ENCODE measurements at places on chromosomes 7 and 10.

GRCh38 chr10:60281792-60282353, 107.8 kb downstream of the ANK3 start:
- DNase-seq = no peak

- no peak for DNase-seq
Measured at GRCh38 chr7:81692146-81692905, 77.5 kb downstream of the HGF start.

- DNase-seq = no peak
Measured at GRCh38 chr7:158749396-158749795, 44.8 kb upstream of the NCAPG2 start.

DNA sequence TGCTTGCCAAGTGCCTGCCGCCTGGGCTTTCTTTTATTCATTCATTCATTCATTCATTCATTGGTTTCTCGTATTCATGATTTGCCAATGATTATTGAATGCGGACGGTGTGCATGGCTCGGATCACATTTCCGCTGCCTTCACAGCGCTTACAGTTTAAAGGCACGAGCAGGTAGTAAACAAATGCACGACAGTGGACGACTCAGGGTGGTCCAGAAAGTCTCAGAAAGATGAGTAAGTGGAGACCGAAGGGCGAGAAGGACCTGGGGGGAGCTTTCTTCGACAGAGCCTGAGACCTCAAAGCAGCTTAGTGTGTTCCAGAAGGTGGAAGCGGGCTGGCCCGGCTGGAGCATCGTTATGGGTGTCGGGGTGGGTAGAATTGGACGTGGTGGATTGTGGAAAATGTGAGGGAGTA, 506 bp downstream of the MCM10 start:
- no peak for DNase-seq

GRCh38 chr10:92239600-92240288, 51.1 kb downstream of the CPEB3 start:
- DNase-seq = peak; percentile 7

DNA sequence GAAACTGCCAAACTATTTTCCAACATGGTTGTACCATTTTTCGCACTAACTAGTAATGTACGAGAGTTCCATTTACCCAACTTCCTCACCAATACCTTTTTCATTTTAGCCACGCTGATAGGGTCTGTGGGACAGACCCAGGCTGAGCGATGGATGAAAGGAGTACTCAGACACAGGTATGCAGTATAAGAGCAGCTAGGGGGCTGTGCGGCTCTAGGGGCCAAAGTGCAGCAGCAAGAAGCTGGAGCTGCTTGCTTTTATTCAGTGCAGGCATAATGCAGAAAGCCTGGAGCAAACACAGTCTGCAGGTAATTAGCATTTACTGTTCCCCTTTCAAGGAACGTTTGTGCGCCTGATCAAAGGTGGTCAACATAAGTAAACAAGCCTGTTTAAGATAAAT, 21.0 kb downstream of the UCMA start:
- DNase-seq = no peak

DNA sequence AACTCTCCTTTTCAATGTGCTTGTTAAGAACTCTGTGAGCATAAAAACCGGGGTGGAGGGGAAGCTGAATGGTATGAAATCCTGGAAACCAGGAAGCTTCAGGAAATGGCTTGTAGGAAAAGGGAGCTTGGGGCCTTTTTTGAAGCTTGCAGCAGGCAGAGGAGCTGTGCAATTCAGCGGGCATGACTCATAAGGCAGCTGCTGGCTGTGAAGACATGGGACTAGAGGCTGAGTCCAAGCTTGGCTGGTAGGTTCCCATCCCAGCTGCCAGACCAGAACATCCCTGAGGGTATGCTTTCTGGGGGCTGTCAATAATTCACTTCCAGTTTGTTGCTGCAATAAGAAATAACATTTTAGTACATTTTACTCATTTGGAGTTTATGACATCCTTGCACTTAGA, 36.8 kb upstream of the CDC14C start:
- DNase-seq = no peak

DNA sequence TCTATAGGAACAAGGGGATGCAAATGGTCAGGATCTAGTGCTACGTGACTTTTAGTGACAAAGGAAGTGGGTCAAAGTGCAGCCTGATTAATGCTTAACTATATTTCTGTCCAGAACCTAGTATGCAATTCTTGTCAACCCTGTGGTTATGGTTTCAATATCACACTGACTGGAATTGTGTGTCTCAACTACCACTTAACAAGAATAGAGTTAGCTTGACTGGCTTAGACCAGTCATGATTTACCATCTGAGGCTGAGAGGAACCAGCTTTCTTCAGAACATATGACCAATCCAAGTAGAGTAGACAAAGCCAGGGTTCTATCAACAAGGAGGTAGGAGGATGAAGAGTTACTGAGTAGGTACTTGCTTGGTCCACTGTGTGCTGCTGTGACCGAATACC, 54.4 kb downstream of the MYPN start:
- no peak for DNase-seq

GRCh38 chr7:83410989-83411591, 237.8 kb downstream of the SEMA3E start:
- no peak for DNase-seq

GRCh38 chr7:33671531-33672262, 233.6 kb upstream of the BMPER start:
- DNase-seq = no peak
